Memory B cell (primary cell): ENCODE measurements at places on chromosomes 3 and 15.

DNA sequence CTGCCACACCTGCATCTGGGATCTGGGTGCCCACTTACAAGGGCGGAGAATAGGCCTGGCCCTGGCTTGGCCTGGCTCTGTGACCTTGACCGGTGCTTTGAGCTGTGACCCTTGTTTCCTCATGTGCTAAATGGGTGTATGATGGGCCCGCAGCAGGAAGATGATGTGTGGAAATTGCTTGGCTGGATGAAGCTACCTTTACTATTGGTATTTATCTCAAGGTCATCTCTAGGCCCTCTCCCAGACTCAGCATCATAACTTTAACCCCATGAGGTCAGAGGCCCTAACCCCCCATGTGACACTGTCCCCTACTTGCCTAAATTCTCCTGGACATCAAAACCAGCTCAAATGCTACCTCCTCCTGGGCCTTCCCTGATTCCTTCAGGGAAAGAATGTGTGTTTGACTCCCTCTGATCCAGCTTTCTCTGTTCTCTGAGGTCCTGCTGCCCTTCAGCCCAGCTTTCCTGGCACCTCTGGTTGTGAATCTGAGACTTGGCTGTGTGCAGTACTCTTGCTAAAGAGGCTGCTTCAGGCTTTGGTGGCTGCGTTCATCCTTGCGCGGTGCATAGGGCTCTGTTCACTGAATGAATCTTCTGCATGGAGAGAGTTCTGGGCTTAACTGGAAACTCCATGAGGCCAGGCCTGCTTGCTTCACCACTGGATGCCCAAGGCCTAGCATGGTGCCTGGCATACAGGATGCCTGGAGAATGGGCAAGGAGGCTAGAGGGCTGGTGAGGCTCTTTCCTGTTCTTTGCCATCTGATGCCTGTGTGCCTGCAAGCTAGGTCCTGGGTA is 25.2 kb upstream of the SLC6A6 start:
- DNase-seq, result no peak

DNA sequence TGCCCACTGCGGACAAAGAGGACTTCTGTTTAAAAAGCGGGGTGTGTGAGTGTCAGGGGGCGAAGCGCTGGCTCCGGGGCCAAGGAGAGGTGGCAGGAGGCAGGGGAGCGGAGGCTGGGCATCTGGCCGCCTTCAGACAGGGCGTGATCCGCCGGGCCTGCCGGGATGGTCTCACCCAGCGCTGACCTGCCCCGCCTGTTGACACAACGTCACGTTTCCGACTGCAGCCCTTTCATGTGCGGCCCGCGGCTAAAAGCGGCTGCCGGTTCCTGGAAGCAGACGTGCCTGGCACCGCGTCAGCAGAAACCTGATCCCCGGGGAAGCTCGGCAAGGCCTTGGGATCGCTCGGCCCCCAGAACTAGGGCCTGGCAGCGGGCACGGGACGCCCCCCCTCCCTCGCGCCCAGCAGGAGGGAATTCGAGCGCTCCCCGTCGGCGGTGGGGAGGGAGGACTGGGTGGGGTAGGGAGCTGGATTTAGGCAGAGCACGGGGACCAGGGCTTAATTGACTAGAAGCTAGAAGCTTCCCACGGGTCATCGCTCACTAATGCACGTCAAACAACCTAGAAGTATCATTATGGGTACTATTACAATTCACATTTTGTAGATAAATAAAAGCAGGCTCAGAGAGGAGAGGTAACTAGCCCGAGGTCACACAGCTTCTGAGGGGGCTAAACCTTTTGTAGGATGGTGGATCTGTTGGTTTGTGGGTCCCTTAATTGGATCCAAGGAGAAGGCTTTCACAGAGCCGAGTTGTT is 7.7 kb downstream of the BHLHE40 start:
- no peak for DNase-seq

DNA sequence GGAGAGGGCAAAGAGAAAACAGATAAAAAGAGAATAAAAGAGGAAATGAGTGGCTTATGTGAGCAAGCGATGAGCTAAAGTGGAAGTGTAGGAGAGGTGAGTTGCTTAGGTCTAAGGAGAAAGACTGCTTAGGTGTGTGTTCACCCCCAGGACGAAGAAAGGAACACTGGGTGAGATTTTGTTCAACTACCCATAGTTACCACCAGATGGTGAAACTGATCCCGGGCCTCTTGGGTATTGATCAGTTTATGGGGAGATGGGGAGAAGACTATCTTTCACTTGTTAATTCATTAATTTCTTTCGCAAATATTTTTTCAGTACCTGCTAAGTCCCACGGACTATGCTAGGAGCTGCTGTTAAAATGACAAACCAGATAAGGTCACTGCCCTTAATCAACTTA is 33.9 kb downstream of the GAP43 start:
- no peak for DNase-seq

DNA sequence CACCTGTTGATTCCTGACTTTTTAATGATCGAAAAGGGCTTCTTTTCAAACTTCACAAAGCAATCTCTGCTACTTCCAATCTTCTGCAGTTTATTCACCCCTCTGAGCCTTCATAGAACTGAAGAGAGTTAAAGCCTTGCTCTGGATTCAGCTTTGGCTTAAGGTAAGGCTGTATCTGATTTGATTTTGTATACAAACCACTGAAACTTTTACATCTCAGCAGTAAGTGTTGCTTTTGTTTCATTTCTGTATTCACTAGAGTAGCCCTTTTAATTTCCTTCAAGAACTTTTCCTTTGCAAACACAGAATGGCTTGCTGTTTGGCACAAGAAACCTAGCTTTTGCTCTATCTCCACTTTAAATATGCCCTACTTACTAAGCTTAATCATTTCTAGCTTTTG is 1193.0 kb upstream of the GBE1 start:
- no peak for DNase-seq

DNA sequence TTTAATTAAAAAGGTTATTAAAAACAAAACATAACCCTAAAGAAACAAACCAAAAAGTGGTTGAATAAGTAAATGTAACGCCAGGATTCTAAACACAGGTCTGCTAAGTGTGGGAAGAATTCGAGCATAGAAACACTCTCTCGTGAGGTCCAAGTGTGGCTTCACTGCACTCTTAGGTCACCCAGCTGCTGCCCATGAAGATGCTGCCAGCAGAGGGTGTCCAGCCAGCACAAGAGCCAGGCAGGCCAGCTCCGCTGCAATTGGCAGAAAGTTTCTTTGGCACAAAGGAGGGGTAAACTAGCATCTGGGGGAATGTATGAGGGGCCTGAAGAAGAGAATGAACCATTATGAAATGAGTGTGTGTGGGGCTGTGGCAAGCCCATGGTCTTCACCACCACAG is 215.7 kb upstream of the FEZF2 start:
- no peak for DNase-seq

GRCh38 chr3:57709031-57709430 is 16.2 kb upstream of the DENND6A start:
- no peak for DNase-seq

DNA sequence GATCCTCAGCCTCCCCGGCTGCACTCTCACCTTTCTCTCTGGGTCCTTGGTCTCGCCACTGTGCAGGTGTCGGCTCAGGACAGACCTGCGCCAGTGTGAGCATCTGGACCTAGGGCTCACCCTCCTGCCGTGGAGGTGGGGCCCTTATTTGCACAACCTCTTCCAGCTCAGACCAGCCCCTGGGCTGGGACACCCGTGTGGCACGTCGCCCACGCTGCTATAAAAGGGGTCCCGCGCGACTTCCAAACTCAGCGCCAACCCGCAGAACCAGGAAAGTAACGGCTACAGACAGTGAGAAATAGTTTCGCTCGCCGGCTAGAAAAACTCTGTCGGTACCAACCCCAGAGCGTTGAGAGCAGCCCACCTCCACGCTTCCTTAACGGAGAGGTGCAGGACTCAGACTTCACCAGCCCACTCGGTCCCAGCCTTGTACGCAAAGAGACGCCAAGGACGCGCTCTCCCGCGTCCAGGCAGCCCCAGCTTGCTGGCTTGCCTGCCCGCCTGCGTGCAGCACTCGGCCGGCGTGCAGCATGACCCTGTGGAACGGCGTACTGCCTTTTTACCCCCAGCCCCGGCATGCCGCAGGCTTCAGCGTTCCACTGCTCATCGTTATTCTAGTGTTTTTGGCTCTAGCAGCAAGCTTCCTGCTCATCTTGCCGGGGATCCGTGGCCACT is at the start of the genes DUOX2 and DUOXA2:
DUOX2 (minus strand) TSS at position 97 of the 675 bp plus-strand sequence. CDS start 761 bp downstream, outside the sequence.
DUOXA2 (plus strand) TSS at position 251 of the 675 bp plus-strand sequence; CDS start at position 531, 280 bp downstream.
- no peak for DNase-seq

DNA sequence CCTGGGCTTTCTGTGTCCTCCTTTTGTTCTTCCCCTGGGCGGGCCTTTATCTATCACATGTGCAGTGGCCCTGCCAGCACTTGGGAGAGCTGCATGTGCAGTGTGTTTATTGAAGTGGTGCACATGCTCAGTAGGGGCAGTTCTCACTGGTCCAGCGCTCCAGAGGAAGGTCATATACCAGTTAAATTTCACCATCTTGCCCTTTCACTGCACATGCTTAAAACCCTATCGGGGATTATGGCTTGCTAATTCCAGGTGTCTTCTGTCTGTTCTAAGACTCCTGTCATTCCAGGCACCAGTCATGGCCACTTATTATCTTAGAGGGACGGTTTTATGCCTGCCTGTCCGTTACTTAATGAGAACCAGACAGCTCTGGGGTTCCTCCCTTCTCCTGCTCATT is 52.2 kb downstream of the ROPN1B start:
- no peak for DNase-seq

DNA sequence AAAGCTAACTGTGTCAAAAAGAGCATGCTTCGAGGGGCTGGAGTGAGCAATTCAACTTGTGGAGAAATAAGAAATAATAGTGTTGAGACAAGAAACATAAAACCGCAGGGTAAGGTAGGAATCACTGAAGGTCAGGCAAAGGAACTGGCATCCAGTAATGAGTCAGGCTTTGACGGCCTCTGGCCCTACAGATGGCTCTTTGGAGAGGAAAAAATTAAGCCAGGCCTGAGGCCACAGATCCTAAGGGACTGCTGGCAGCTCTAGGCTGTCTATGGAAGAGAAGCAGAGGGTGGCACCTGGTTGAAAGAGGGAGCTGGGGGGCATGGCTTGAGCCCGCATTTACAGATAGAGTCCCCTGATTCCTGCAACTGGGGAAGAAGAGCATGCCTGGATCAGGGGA is 28.6 kb upstream of the ZSCAN2 start:
- no peak for DNase-seq

DNA sequence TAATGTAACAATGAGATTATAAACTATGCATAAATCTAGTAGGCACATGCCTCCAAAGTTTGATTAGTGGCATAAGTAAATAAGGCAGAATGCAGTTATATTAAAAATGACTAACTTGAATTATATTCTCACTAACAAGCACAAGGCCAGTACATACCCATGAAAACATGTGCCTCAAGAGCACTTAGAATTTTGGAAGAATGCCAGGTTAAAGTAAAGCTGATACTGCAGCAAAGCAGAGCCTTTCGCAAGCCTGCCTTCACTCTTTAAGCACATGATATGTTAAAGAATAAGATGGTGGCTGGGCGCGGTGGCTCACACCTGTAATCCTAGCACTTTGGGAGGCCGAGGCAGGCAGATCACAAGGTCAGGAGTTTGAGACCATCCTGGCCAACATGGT is 49.0 kb downstream of the KBTBD12 start:
- DNase-seq, result no peak

DNA sequence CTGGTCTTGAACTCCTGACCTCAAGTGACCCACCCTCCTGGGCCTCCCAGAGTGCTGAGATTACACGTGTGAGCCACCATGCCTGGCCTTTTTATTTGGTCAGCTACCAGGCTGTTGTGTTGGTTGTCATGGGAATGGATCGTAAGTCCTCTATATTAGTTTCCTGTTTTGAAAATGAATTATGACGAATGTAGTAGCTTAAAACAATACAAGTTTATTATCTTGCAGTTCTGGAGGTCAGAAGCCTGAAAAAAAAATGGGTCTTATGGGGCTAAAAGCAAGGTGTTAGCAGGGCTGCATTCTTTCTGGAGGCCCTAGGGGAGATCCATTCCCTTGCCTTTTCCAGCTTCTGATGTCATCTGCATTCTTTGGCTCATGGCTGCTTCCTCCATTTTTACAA is 25.1 kb upstream of the HERC1 start:
- no peak for DNase-seq

DNA sequence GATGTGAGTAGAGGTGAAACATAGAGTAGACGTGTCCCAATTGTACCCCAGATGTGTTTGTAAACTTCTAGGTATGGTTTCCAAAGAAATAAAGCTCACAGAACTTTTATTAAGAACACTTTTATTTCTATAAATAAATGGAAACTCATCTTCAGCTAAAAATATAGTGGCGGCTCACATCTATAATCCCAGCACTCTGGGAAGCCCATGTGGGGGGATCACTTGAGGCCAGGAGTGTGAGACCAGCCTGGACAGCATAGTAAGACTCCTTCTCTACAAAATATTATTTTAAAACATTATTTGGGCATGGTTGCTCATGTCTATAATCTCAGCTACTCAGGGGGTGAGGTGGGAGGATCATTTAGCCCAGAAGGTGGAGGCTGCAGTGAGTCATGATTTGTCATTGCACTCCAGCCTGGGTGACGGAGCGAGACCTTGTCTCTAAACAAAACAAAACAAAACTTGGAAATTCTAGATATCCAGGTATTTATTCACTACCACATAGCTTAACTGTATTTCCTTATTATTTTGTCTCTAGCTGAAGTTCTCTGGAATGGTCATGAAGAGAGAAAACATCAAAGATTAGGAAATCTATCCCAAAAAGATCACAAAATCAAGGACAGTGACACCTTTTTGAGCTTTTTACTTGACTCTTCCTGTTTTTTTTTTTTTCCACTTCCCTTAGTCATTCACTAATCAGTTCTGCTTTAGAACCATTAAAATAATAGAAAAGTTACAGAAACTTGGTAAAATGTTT is 258.1 kb downstream of the TIGIT start:
- no peak for DNase-seq

- no peak for DNase-seq
These were observed 3.0 kb downstream of the SLC51A start for GRCh38 chr3:196219194-196219969.

DNA sequence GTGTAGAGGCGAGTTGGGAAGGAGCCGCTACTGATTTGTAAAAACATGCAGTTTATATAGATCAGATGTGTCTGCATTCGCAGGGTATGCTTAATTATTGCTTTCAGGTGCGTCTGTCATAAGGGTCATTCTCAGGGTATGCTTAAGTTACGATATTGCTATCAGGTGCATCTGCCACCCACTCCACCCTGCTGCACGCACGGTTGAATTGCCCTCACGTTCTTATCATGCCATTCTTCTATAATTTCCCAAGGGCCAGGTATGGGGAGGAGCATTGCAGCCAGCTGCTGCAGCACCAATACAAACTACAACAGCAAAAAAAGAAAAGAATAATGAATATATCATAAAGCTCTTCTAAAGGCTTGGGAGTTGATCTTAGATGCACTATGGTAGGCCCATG is 230.0 kb downstream of the KBTBD8 start:
- DNase-seq, result no peak

DNA sequence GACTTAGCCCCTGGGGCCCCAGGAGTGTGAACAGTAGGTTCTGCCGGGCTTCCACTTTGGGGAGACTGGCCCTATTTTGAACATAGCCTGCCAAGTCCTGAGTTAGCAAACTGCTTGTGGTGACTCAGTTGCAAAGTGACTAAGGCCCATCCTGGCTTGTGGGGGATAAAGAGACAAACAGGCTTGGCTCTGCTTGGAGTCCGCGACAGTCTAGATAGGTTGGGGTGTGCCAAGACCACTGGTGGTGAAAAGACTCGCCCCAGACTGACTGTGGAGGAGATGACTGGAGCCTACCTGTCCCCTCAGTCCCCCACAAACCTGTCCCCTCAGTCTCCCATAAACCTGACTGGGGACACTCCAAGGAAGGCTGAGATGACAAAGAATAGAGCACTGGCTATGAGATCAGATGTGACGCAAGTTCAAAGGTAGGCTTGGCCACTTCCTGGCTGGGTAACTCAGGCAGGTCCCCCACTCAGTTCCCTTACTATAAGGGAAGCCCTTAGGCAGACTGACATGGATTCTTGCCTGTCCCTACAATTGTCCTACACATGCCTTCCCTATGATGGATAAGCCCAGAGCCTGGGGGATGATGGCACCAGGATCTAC is 4.3 kb downstream of the DNASE1L3 start:
- DNase-seq, result no peak
